Fibroblast of villous mesenchyme (primary cell): ENCODE measurements at places on chromosomes 4 and X.

DNA sequence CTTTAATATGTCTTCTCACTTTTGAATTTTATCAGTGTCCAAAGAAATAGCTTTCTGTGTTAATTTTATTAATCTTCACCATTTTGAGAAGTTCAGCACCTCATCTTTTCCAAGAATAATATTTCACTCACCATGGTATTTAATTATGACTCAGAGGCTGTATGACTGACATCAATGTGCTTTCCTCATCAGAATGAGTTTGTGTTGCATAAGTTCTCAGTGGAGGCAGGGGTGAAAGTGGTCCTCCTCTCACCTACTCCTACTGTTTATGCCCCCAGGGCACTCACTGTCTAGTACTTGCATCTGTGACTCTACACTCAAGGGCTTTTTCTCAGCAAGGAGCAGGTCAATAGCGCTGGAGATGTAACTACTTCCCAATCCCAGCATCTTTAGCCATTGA is 905.3 kb upstream of the INTU start:
- DNase-seq: no peak

DNA sequence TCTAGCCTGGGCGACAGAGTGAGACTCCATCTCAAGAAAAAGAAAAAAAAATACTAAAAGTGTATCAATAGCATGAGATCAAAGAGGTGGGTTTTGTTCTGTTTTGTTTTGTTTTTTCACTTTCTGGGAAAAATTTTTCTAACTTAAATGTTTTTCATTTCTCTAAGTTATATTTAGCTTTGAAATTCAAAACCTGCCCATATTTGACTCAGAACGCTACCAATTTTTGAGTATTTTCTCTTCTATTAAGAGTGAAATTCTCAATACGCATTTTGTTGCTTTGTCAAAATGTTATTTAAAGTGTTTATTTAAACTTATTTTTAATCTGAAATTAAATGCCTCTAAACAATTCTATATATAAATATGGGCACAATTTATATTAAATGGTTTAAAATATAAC is 39.6 kb downstream of the GSTCD start:
- no peak for DNase-seq

DNA sequence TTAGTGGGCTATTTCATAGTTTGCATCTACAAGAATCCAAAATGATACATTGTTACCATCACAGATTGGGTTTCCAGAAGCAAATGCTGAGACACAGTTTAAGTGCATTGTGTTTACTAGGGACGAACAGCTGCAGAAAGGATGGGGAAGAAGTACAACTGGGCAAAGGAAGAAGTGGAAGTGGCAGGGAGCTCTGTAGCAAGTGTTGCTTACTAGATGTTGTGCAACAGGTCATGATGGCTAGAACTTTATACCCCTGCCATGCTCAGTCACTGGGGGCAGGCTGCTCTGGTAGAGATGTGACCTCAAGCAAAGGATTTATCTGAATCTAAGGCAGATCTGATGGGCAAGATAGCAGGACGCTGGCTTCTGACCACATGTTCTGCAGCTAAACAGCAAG is 76.1 kb upstream of the EMCN start:
- peak; percentile 44 for DNase-seq

DNA sequence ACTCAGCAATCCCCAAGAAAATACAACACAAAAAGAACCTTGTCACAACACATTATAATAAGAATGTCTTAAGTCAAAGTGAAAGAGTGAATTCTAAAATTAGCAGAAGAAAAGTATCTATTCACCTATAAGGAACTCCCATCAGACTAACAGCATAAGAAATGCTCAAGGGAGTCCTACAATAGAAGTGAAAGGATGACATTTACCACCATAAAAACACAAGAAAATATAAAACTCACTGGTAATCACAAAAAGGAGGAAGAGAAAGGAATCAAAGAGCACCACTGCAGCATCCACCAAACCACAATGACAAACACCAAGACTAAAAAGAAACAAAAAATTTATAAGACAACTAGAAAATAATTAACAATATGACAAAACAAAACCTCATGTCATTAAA is 257.0 kb upstream of the AGTR2 start:
- no peak for DNase-seq

- no peak for DNase-seq
These were observed 43.8 kb upstream of the CPLX1 start for GRCh38 chr4:869776-870175.

DNA sequence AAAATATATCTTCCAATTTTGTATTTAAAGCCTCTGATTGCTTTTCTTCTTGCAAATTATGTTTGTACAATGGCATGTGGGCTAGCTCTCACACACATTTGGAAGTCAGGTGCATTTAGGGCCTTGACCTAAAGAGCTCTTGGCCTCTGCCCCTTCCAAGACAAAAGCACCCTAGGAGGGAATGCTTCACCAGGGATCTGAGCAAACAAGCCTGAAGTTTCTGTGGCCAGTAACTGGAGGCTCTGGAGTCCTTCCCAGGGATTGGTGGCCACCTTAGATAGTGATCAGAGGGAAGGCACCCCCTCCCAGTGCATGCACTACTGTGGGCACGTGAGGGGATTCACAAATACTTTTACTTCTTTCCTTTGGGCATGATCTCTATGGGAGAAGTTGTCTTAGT is 60.3 kb upstream of the DIPK2B start:
- no peak for DNase-seq
